ENCODE measurements at places on chromosomes 4 and X.

DNA sequence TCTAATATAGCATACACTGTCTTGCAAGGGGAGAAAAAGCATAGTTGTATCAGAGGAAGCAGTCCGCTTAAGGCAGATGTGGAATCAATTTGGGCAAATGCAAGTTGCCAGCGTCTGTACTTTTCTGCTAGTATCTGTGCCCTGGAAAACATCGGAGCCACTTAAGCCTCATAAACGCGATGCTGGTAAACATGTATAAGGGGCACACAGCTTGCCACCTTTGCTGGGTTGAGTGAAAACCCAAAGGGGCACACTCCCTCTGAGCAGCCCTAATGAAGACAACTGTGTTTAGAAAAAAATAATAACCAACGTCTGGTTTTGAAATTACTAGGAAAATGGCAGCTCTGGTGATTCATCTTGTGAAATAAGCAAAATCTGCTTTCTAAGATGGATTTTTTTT is 24.3 kb downstream of the SMIM20 start:
- no peak for DNase-seq

GRCh38 chr4:69710580-69710979 is 49.8 kb downstream of the SULT1B1 start:
- no peak for DNase-seq

DNA sequence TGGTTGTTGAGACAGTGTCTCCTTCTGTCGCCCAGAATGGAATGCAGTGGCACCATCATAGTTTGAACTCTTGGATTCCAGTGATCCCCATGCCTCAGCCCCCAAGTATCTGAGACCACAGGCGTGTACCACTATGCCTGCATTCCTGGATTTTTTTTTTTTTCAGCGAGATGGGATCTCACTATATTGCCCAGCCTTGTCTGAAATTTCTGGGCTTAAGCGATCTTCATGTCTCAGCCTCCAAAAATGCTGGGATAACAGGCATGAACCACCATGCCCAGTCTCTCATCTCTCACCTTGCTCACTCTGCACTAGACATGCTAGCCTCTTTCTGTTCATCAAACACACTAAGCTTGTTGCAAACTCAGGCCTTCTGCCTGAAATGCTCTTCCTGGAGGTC is 104.1 kb downstream of the UBE2K start:
- no peak for DNase-seq

GRCh38 chr4:79065262-79065661 is 126.0 kb upstream of the PAQR3 start:
- no peak for DNase-seq

- no peak for DNase-seq
Observed at GRCh38 chr4:37594099-37594498, 92.1 kb downstream of the RELL1 start.

DNA sequence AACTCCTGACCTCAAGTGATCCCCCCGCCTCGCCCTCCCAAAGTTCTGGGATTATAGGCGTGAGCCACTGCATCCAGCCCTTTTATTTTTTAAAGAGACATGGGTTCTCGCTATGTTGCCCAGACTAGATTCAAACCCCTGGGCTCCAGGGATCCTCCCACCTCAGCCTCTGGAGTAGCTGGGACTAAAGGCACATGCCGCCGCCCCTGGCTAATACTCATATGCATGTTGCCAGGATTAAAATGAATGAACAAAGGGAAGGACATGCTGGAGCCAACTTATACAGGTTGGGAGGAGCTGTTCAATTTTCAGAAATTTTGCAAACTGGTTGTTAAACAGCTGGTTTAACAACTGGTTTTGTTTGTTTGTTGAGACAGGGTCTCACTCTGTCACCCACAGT is 1.4 kb upstream of the FTSJ1 start:
- DNase-seq: no peak

DNA sequence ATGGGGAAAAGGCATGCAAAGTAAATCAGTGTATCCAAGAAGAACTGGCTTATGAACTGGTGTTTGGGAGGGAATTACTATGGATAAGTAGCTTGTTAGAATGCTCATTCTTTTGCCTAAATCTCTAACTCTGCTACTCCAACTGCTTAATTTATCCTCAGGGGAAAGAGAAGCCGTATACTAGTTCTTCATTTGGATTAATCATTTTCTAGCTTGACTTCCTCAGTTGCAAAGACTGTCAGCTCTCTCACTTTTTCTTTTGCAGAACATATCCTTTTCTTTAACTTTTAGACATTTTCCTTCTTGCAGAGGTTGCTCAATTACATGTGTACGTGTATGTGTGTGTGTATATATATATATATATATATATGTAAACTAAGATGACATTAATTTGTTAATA is 21.9 kb downstream of the GPRIN3 start:
- no peak for DNase-seq

DNA sequence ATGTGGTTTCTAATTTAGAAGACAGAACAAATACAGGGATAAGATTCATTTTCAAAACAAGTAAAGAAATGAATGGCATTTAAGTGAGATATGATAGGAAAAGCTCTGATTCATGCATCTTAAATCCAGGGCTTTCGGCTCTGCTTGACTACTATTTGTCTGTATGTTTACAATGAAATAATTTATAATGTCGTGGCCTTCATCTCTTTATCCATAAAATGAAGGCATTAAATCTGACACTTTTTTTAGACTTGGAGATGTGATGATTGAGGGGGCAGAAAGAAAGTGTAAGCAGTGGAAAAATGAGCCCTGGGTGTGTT is 115.7 kb upstream of the KIT start:
- no peak for DNase-seq

- no peak for DNase-seq
Observed at GRCh38 chr4:149031399-149031798, 589.2 kb upstream of the NR3C2 start.

DNA sequence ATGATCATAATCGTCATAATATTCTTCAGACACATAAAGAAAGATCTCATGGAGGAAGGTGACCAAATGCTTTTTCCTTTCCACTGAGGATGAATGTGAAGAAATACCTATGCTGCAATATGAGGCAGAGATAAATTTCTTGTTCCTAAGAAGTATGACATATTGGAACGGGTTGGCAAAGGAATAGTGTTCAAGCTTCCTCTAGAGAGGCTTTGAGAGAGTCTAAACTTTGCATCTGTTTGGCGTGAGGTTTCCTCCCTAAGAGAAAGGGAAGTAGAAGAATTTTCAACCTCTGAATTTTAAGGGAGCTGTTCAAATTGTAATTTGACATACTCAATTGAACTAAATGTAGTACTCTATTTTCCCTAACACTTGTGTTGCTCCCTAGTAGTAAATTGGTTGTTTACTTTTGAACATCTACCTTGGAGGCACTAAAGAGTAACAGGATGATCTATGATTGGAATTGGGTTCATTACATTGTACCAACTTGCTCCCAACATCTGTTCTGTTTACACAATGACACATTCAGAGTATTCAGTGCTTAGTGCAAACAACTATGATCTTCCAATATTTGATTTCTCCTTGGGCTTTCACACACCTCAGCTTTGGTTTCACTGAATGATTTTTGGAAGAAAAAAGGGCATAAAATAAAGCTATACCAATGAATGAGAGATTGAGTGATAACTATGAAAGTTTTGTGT is 122.0 kb downstream of the CORIN start:
- peak; percentile 9 for DNase-seq

GRCh38 chrX:38879631-38880220 is 78.5 kb downstream of the MID1IP1 start:
- peak; percentile 51 for DNase-seq

DNA sequence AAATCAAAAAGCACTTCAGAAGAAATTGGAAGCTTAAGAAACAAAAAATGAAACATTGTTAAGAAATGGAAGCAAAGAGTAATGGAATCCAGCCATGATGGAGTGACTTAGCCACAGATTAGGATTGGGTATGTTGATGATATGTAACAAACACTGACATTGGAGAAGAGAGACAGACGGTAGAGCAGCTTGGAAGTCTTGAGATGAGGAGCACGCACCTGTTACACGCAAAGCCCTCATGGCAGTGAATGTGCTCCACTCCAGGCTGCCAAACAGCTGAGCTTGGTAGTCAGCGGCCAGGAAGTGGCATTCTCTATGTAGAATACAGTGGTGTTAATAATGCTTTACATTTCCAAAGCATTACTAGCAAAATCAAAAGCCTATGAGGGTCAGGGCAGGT is 56.9 kb upstream of the GPRIN3 start:
- DNase-seq: no peak

DNA sequence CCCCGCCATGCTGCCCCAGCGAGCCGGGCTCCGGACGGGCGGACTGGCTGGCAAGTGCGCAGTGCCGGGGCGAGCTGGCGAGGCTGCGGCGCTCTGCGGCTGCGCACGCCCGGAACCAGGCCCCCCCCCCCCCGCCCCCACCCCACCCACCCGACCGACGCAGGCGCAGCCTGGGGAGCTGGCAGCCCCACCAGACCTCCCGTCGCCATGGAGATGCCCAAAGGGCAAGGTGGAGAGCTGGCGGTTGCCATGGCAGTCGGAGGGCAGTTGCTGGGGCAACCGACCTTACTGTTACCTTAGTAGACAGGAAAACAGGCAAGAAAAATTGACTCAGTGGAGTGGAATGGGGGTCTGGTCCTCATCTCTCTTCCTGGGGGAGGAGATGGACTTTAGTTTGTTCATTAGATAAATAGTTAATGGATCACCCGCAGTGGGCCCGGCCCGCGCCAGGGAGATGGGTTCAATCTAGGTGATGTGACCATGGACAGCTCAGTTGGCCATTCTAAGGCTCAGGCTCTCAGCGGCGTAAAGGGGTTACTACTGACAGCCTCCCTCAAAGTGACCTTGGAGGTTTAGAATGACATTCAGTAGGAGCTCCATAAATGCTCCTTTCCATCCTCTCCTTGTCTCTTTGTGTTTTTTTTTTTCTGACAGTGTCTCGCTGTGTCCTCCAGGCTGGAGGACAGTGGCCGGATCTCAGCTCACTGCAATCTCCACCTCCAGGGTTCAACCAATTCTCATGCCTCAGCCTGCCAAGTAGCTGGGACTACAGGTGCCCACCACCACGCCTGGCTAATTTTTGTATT is at the start of gene PCSK1N:
Gene PCSK1N, minus strand, starts transcription at position 87 of the 806 bp plus-strand sequence. Its CDS starts 78 bp downstream, at position 9.
- DNase-seq: peak; percentile 80

GRCh38 chrX:41332408-41333002 is 1.5 kb upstream of the DDX3X start:
- DNase-seq: peak; percentile 51

GRCh38 chr4:46390355-46391058 is 579 bp upstream of the GABRA2 start:
- DNase-seq: no peak

GRCh38 chr4:111268769-111269414 is 646.0 kb upstream of the PITX2 start:
- DNase-seq: no peak

DNA sequence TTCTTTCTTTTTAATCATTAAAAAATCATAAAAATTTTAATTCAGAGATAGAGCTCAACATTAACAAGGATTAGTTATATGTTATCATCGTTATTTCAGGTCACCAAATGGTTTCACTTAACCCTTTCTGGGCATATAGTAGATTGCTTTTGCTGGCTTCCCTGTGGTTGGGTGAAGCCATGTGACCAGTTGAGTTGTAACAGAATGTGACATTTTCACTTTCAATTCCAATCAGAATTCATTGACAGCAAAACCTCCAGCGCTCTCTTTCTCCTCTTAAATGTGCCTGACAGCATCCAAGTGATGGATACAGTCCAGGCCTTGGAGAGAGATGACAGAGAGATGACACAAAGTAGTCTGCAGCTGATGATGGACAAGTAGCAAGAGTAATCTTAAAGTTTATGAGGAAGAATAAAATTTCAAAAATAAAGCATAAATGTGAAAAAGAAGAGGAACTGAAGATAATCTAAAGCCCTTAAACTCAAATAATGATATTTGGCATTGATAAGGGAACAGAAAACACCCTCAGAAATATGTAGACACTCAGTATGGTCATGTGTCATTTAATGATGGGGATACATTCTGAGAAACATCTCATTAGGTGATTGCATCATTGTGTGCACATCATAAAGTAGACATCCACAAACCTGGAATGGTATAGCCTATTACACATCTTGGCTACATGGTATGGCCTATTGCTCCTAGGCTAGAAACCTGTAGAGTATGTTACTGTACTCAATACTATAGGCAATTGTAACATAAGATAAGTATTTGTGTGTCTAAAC is 92.3 kb upstream of the QRFPR start:
- no peak for DNase-seq

DNA sequence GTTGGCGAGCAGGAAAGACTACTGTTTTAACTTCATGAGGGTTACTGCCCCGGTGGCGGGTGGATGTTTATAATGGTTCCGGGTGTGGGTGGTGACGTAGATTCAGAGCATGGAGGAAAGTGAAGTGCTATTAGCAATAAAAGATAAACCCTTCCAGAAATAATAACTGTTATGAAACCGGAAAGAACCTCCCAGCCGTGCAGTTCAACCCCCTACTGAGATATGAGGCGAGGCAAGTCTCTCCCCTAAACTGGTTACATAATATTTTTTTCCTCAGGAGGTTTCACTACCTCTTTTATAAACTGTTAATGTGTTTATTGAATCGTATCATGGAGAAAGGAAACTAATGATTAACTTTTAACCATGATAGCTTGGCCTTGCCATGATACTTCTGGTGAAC is 33.9 kb upstream of the STIM2 start:
- DNase-seq: no peak

DNA sequence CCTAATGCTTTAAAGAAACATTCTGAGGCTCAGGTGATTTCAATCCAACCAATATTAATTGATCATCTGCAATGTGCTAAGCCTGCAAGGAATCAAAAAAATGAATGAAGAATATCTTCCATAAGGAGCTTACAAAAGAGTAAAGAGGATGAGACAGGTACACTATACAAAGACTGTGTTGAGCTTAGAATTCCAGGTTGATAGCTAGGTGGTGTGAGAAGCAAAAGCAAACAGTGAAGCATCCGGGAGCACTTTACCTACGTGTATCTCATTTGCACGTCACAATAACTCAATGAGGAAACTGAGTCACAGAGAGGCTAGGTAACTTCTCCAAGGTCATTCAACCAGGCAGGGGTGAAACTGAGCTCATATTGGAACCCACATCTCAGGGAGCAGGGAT is 37.1 kb downstream of the FAM114A1 start:
- DNase-seq: no peak

DNA sequence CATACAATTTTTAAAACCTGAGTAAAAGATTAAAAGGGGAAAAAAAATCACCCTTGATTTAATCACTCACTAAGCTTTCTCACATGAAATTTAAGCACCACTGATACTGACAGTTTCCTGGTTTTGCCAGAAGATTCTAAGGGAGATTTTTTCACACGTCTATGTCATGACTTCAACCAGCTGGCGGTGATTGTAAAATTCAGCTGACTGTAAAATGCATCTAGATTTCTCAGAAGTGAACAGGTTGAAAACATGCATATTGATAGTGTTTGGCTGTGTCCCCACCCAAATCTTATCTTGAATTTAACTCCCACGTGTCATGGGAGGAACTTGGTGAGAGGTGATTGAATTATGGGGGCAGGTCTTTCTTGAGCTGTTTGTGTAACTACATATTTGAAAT is 566.8 kb downstream of the PCDH18 start:
- no peak for DNase-seq

All from NCI-H1105 treated with DMSO at 0.1 percent for 48 hours (cell line).